ENCODE measurements at places on chromosomes 4 and X.

DNA sequence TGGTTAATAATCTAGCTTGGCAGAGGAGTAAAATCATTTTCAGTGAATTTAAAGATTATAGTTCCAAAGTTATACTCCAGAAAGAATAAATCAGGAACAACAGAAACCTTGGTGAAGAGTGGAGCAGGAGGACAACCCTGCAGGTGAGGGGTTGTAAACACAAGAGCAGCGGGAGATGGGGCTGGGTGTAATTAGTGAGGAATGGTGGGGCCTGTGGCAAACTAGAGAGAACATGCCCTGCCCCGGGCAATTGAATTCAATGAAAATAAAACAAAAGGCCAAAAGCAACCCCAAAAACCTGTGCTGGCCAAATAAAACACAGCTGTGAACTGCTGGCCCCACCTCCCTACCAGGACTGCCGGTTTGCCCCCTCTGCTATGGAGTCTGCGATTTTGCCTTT is 325.2 kb downstream of the NR3C2 start:
- no peak for DNase-seq

GRCh38 chr4:148786699-148787098 is 344.5 kb upstream of the NR3C2 start:
- DNase-seq = no peak

DNA sequence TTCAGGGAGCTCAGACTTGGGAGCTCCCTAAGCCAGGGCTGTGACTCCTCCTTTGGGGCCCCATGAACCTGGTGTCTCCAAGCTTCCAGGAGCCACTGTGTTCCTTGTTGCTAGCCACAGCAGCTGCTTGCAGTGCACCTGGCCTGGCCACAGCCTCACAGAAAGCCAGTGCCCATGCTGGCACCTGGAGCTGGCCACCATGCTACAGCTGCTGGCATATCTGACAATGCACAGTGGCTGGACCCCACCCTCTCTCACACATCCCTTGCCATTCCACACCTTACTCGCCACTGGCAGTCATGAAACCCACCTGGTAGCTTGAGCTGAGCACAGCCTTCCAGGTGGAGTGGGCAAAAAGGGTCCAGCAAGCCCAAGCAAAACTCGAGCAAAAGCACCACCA is 441.7 kb downstream of the ARAP2 start:
- no peak for DNase-seq

DNA sequence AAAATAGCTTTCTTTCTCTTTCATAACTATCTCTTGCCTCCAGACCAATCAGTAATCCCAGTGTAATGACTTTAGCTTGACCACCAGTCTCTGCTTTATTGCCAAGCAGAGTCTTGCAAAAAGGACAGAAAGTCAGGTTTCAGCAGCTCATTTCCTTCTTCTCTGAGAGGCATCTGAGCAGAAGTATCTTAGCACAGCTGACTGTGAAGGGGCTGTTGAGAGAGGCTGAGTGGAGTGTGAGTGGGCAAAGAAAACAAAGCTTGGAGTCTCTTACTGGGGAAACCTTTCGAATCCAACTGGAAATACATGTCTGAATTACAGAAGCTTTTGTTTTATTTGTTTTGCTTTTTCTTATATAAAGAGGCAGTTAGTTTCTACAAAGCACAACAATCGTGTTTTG is 170.3 kb upstream of the IGFBP7 start:
- DNase-seq = no peak

All from hematopoietic multipotent progenitor cell treated with erythropoietin and hydrocortisone succinate and interleukin-3 and kit ligand, for 17 days (in vitro differentiated cells).